Islet precursor cell (in vitro differentiated cells): ENCODE measurements at places on chromosomes 1 and 21.

- no peak for DNase-seq
Observed at GRCh38 chr1:7707527-7707926, 63.6 kb upstream of the VAMP3 start.

GRCh38 chr1:181099152-181100014 is 10.9 kb downstream of the IER5 start:
- no peak for DNase-seq

DNA sequence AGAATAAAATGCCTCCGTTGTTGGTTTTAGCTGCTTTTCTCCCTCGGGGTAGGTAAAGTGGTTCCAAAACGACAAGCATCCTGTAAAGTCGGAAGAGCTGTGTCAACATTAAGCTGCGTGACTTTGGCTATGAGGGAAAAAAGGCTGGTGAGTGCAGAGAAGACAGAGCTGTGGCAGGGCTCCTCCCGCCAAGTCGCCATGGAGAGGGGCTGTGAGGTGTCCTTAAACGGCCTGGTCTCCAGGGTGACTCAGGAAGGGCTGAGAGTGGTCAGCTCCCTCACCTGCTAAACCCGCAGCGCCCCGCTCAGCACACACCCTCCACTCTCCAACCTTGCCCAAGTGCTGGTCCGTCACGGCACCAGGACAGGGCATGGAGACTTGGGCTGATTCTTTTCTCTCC is 91.6 kb upstream of the SAMD11 start:
- DNase-seq, result peak; percentile 59

- DNase-seq, result no peak
Observed at GRCh38 chr21:32523988-32524719, 61.2 kb downstream of the TCP10L start.

- no peak for DNase-seq
Observed at GRCh38 chr1:219529116-219529515, 83.8 kb downstream of the ZC3H11B start.

DNA sequence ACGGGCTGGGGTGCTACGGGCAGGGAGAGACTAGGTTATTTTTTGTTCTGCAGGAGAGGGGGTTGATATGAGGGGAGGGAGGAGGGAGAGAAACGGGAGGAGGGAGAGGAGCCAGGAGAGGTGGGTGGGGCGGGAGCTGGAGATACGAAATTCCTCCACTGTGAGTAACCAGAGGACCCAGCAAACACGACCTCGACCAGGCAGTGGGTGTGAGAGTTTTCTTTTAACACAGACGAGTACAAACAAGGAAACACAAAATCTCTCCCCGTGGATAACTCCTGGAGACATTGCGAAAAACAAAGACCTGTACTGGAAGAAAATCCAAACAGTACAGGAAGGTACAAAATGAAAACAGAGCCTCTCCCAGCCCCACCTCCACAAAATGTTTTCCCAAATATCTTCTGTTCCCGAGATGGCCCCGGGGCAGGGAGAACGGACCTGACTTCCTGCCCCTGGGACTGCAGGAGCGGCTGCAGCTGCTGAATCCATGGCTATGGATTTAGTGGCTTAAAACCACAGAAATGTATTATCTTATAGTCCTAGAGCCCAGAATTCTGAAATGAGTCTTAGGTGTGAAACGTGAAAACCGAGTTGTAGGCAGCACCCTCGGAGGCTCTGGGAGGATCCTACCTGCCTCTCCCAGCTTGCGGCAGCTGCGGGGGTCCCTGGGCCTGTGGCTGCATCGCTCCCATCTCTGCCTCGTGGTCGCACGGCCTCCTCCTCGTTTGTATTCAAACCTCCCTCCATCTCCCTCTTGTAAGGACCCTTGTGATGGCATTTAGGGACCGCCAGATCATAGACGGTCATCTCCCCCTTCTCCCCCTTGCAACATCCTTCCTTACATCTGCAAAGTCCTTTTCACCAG is 82.2 kb downstream of the RIPK4 start:
- DNase-seq, result peak; percentile 86

DNA sequence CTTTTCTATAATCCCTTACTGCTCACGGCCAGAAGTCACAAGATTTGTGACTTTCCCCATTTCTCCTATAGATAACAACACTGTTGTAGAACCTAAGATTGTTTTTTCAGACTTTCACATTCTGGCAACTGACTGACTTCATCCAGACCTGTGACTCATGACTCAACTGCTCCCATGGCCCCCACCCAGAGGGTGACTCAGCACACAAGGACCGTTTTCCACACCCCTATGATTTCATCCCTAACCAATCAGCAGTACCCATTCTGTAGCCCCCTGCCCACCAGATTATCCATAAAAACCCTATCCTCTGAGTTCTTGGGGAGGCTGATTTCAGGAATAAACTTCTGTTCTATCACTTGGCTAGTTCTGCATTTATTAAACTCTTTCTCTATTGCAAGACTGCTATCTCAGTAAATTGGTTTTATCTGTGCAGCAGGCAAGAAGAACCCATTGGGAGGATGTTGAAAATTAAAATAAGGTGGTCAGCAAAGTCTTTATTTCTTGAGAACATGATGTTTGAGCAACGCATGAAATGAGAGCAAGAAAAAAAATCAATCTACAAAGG is 79.7 kb downstream of the NGF start:
- DNase-seq, result no peak

- DNase-seq, result no peak
Observed at GRCh38 chr1:243275316-243275715, 19.5 kb downstream of the SDCCAG8 start.

GRCh38 chr1:19088717-19089442 is 121.2 kb downstream of the UBR4 start:
- no peak for DNase-seq

GRCh38 chr21:45255381-45256020 is 32.2 kb downstream of the POFUT2 start:
- peak; percentile 52 for DNase-seq

DNA sequence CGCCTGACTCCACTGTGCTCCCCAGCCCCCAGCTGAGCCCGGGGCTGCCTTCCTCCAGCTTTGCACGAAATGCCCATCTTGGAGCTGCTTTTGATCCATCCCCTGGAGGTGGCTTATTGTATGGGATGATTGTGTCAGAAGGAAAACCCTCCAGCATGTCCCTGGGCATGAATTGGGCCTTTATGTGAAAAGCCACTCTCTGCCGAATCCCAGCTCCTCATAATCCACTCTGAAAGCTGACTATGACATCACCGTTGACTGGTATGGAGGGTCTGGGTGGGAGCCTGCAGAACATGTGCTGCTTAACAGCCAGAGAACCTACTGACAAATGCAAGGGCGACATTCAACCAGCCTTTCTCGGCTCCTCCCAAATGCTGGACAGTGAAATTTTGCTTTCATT is 74.6 kb downstream of the NENF start:
- no peak for DNase-seq

GRCh38 chr1:26459573-26460031 is 12.6 kb upstream of the HMGN2 start:
- no peak for DNase-seq

DNA sequence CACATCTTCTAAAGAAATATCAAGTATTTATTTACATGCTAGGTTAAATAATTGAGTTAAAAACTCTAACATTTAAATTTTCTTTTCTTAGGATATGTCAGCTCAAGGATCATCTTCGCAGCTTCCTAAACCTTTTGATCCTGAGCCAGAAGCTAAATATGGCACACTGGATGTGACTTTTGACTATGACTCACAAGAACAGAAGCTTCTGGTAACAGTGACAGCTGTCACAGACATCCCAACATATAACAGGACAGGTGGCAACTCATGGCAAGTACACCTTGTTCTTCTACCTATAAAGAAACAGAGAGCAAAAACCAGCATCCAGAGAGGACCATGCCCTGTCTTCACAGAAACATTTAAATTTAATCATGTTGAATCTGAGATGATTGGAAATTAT is 132.7 kb upstream of the SERTAD4 start:
- no peak for DNase-seq

GRCh38 chr21:18030248-18030647 is 211.1 kb upstream of the C21orf91 start:
- no peak for DNase-seq

DNA sequence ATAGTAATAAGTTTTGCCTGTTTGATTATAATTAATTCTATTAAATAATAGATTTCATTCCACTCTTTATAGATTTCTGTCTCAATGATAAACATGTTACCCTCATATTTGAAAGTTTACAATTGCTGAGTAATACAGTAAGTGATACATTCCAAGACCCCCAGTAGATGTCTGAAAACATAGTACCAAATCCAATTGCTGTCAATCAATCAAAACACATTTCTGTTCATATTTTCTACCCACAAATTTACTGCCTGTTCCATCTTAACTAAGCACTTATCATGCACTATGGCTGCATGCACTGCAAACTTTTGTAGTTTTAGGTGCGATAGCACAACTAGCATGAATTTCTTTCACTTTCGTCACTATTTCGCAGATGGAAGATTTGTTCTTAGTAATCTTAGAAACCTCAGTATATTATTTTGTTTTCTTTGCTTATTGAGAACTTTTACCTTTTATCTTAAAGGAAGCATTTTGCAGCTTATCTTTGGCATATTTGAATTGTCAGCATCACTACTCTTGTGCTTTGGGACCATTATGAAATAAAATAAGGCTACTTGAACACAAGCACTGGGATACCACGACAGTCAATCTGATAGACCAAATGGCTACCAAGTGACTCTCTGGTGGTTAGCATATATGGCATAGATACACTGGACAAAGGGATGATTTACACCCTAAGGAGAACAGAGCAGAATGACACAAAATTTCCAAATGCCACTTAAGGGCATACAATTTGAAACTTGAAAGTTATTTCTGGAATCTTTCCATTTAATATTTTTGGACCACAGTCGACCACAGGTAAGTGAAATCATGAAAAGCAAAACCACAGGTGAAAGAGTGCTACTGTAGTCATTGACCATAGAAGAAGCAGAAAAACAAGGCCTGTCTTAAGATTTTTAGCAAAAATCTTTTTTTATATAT is 67.6 kb downstream of the RGS13 start:
- DNase-seq, result no peak

GRCh38 chr1:8314346-8315280 is 3.3 kb upstream of the SLC45A1 start:
- DNase-seq, result peak; percentile 94

DNA sequence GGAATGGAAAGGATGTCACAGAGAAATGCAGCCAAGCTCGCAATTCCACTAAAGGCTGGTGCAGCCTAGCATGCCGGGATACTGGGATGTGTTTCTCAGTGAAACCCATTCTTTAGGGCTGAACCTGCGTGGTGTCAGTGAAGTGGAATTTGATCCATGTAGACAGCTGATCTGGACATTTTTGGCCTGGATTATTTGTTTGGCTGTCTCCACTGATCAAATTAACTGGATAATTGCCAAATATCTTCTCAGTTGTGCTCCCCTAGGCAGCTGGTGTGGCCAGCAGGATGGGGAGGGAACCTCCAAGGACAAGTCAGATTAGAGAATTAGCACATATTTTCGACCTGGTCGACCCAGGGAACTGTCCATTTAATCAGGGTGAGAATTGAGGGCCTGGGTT is 318.4 kb downstream of the RPS6KC1 start:
- no peak for DNase-seq

DNA sequence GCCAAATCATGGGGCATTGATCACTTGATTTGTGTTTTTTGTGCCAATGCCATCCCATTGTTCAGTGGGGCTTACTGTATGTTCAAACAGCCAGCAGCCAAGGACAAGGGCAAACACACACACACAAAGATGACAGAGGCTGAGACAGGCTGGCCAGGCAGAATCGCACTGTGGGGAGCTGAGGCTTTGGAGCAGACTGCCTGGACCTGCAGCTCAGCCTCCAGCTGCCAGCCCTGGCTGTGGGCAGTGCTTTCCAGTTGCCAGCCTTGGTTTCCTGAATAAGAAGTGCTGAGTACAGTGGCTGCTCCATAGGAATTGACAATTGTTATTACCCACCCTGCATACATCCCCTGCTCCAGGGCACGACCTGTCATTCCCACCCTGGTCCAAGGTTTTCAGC is 16.9 kb upstream of the PCP4 start:
- DNase-seq, result no peak

DNA sequence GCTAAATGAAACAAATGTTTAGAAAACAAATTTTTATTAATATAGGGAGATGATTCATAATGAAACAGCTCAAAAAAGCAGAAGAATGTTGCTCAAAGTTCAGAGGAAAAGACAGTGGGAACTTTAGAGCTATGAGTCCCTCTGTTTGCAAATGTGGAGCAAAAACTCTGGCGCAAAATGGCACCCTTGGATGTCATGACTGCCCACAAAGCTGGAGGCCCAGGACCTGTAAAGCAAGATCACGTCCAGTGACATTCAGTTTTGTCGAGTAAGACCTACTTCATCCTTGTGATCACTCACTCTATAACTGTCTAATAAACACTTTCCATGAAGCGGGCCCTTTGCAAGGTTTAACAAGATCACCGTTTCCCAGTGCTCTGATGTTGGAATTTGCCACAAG is 9.1 kb upstream of the EXO1 start:
- DNase-seq, result no peak

DNA sequence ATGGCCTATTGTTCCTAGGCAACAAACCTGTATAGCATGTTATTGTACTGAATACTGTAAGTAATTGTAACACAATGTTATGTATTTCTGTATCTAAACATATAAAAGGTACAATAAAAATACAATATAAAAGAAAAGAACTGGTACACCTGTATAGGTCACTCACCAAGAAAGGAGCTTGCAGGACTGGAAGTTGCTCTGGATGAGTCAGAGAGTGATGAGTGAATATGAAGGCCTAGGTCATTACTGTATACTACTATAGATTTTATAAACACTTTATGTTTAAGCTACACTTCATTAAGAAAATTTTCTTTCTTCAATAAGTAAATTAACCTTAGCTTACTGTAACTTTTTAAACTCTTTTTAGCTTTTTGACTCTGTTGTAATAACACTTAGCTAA is 559.9 kb downstream of the PLPP3 start:
- DNase-seq, result no peak

GRCh38 chr1:7592120-7592798 is 178.8 kb upstream of the VAMP3 start:
- DNase-seq, result no peak

DNA sequence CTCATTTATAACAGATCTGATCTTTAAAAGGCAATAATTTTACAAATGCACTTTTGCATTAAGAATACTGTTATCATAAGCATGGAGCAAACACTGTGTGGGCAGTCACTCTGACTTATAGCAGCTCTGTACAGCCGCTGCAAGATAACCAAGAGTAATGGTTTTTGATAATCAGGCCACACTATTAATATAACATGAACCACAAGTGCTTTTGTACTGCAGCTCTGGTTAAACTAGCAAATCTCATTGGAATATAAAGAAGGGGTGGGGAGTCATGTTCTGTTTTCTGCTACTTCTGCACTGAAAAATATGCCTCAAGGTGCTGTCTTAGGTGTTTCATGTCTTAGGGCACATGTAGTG is 357.4 kb downstream of the LMO4 start:
- DNase-seq, result no peak

DNA sequence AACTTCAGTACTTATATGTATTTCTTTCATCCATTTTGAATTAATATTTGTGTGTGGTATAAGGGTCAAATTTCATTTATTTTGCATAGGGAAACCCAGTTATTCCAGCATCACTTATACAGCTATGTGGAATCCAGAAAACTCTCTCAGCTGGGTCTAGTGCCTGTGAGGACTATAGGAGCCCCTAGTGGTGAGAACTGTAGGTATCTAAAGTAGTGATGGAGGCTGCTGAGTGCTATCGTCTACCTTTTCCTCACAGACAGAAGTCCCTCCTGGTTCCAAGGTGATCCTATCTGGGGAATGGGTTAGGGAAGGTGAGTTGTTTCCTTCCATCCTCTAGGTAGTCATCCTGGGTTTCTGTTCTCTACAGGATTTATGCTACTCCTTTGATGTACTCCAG is 352.0 kb upstream of the C1orf87 start:
- DNase-seq, result no peak
